CMK (cell line): ENCODE measurements at places on chromosomes 2 and 18.

- DNase-seq, result no peak
Measured at GRCh38 chr2:215966951-215967350, 46.4 kb downstream of the MREG start.

GRCh38 chr2:26696351-26696816 lies 3.9 kb downstream of the KCNK3 start:
- DNase-seq, result peak; percentile 12

DNA sequence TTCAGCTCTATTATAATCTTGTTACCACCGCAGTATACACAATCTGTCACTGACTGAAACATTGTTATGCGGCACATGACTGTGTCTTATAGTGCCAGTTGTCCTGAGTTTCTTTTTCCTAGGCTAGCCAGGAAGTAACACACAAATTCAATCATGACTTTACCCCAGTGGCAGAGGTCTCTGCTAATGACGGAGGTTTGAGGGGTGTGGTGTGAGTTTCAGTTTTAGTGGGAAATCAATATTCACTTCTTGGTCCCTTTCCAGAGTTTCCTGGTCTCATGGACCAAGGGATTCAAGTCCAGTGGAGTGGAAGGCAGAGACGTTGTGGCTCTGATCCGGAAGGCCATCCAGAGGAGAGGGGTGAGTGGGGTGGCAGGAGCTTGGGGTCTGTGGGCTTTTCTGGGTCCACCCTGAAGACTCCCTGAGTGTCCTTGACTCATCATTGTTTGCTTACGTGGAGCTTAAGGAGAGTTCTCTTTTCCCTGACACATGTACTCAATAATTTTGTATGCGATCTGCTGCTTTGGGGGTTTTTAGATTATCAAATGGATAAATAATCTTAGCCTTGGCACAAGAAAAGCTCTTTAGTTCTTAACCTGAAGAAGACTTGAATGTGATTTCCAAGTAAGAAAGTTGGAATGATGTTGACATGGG lies 39.2 kb downstream of the HK2 start:
- no peak for DNase-seq

- no peak for DNase-seq
Measured at GRCh38 chr18:44735096-44735495, 54.4 kb downstream of the SETBP1 start.

DNA sequence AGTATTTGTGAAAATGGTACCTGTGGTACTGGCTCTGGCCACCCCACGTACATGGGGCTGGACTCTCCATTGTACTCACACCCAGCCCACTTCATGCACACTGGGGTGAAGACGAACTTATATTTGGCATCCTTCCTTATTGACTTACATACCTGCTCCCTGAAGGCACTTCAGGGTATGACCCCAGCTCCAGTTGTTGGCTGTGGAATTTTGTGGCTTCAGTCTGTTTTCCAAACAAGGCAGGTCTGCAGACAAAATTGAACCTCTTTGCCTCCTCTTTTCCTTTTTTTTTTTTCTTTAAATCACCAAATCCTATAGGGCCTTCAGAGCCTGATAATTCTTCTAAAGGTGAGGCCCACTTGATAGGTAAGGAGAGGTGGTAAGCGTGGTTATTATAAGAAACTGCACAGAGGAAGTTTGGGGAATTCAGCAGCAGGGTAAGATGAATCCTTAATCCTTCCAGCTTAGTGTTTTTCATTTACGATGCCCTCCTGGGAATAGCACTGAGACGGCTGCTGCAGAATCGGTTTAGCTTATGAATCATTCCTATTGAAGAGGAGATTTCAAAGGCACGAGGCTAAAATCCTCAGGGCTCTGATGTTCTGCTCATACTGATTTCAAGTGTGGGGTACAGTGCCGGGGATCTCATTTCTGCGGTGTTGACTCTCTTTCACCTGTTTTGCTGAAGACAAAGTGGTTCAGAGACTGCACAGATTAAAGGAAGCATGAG lies 55.2 kb downstream of the KIF5C start:
- no peak for DNase-seq

GRCh38 chr18:13018374-13018773 lies 27.2 kb downstream of the CEP192 start:
- DNase-seq, result no peak

DNA sequence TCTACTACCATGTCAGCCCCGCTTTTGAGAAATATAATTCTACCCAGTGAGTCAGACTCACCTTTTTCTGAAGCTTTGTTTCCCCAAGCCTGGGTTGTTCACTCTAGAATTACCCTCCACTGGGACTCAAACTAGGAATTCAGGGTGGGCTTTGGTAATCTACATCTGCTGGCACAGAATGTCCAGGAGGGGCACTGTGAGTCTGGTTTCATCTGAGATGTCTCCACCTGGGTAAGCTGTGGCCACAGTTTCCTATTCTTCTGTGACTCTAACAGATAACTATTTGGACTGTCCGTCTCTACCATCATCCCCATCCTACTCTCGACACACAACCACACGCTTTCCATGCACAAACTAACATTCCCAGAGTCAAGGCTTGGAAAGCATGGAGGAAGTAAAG lies 457.2 kb downstream of the STK39 start:
- no peak for DNase-seq

DNA sequence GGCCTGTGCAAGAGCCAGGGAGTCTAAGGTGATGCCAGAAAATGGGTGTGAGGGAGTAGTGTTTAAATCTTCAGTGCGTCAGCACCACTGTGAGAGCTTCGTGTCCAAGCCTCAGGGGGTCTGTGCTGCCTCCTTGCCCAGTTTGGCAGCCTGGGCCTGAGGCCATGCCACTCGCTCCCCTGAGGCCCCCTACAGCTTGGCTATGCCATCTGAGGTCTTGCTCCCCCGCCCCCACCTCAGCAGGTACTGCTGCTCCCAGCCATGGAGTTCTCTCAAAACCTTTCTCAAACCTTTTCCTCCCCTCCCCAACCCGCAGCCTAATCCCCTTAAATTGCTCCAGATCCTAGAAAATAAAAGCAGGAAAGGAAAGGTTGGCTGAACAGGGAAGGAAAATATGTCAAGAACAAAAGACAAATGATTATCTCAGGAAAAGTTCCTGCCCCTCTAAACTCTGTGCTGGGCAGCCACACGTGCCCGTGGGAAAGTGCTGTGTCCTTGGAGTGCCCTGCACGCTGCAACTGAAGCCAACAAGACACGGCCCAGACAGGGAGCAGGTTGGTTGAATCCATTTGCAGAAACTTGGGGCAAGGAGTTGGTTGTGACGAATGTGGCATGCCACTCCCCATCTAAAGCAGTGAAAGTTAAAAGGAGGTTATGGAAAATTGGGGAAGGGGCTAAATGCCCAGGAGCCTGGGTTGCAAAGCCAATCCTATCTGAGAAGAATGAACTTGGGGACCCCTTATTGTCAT lies 61.2 kb downstream of the ATOH8 start:
- no peak for DNase-seq
